ENCODE measurements at places on chromosomes 3 and 15.

GRCh38 chr3:69422751-69423150 lies 36.9 kb upstream of the FRMD4B start:
- DNase-seq, result no peak

- no peak for DNase-seq
Measured at GRCh38 chr3:16136055-16136454, 38.4 kb upstream of the GALNT15 start.

GRCh38 chr15:52524223-52525136 lies 4.2 kb downstream of the MYO5A start:
- DNase-seq, result no peak

- DNase-seq, result no peak
Measured at GRCh38 chr3:62732183-62732904, 142.9 kb downstream of the CADPS start.

- DNase-seq, result no peak
Measured at GRCh38 chr3:151871639-151872468, 1.6 kb upstream of the SUCNR1 start.

GRCh38 chr3:50502225-50502583 lies 1.2 kb downstream of the CACNA2D2 start:
- no peak for DNase-seq

DNA sequence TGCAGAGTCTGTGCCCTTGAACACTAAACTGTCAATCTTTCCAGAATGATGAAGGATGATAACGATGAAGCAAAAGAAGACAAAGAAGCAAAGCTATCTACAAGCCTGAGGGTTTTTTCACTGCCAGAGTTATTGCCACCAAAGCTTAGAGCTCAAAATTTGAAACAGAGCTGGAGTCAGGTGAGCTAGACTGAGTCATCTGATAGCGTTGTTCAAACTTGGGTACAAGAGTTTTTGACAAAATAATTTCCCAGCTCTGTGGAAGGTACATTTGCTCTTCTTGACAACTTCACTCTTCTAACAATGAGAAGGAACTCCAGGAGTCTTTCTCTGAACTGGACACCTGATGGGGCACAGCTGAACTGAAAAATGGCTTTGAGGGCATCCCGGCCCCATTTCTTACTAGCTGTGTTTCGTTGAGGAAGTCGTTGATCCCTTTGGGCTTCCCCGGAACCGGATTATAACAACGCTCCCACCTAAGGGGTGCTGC lies 715 bp downstream of the MCCC1 start:
- DNase-seq, result no peak

DNA sequence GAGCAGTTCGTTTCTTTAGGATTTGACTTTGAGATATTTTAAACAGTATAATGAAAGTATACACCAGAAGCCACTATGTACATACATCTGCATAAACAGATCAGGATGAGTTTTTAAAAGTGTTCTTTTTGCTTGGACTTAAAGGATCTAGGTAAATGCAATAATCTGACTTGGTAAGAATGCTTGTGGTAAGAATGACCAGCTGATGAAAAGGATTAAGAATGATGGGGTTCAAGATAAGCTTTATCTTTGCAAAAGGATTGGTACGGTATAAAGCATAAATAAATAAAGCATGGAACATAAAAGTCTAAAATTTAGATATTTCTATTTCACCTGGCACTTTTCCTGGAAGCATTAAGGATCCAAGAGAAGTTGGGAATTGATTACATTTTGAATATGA lies 9.8 kb upstream of the MME start:
- no peak for DNase-seq

DNA sequence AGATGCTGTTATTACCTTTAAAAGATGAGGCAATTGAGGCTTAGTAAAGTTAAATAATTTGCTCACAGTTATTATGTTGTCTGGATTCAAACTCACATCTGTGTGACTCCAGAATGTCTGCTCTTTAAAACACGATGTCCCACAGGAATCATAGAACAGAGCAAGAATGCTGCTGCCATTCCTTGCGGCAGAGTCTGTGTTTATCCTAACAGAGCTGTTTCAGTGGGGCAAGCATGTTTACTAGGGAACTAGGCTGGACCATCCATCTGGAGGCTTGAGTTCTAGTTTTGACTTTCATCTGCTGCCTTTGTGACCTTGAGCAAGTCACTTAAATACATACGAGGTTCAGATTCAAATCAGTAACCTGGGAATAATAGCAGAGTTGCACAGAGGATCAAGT lies 72.1 kb downstream of the BBX start:
- no peak for DNase-seq

GRCh38 chr3:15795651-15796308 lies 2.0 kb downstream of the ANKRD28 start:
- DNase-seq, result no peak

DNA sequence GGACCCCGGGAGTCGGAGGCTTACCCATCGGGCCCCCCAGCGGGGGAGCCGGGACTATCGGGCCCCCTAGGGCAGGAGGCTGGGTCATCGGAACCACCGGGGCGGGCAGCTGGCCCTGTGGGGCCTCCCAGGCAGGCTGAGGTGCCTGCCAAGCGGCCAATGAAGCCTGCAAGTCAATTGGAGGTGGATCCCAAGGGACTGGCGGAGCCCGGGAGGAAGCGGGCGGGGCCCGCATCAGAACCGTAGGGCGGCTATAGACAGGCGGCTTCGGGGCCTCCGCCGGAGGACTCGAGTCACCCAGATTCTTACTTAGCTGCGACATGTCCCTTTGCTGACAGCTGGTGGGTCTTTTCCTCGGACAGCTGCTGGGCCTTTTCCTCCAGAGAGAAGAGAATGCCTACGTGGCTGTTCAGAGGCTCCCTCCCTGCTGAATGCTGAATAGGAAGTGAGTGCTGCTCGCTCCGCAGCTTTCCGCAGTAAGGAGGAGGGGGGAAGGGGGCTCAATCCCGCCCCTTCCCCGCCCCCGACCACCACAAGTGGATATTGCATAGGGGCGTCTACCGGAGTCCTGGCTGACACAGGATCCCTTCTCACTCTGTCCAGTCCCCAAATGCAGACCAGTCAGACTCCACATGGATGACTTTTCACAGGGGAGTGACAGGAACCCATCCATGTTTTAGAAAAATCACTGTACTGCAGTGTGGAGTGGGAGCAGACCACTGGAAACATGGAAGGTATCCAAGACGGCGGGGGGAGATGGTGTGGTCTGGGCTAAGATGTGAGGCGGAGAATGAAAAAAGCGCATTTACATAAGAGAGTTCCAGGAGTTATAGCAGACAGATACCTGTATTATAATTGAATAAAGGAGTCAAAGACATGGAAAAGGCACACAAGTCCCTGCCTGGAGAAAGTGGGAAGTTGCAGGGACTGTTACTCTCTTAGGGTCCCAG lies at the start of gene MAGEL2:
Gene MAGEL2 (minus strand): TSS at position 447 of the 950 bp plus-strand sequence. CDS start 125 bp downstream, at position 322.
- no peak for DNase-seq

DNA sequence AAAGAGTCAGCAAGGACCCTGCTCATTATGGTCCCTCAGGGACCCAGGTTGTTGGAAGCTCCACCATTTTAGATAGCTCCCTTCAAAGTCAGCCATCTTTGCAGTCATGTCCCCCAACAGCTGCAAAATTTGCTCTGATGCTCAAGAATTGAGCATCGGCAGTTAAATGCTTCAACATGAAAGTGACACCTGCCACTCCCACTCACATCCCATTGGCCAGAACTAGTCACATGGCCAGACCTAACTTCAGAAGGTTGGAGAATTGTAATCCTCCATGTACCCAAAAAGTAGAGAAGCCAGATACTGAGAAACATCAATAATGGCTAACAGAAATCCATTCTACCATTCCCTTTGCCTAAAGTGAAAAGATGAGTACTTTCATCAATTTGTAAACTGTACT lies 171.5 kb upstream of the NR2E3 start:
- DNase-seq, result no peak

DNA sequence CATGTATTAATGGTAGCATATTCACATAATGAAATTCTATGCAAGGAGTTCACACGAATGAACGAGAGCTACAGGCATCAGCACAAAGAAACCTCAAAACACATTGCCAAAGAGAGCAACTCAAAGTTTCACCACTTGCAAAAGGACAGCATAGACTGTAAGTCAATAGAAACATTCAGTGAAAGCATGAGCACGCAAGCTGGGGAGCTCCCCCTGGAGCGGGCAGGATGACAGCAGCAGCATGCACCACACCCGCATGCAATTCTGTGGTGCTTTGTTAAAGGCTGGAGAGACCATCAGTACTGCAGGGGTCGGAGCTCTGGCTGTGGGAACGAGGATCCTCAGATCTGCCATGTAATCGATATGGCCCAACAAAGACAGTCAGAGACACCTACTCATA lies 18.7 kb downstream of the OCA2 start:
- no peak for DNase-seq

DNA sequence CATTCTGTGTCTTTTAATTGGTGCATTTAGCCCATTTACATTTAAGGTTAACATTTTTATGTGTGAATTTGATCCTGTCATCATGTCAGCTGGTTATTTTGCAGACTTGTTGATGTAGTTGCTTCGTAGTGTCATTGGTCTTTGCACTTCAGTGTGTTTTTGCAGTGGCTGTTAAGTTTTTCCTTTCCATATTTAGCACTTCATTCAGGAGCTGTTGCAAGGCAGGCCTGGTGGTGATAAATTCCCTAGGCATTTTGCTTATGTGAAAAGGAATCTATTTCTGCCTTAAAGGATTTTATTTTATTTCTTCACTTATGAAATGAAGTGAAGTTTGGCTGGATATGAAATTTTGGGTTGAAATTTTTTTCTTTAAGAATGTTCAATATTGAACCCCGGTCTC lies 70.2 kb upstream of the CD96 start:
- no peak for DNase-seq

- DNase-seq, result no peak
Measured at GRCh38 chr3:141009496-141009895, 41.7 kb upstream of the SPSB4 start.

DNA sequence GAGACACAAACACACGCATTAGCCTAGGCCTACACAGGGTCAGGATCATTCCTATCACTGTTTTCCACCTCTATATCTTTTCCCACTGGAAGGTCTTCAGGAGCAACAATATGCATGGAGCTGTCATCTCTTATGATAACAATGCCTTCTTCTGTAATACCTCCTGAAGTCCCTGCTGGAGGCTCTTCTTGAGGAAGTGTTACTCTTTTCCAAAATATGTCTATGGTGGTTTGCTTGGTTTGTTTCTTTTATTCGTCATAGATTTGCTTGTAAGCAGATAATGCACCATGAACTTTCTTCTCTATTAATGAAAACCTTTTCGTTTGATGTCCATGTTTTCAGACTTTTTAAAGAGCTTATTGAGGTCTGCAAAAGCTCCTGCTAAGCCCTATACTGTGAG lies 109.3 kb downstream of the GMPS start:
- no peak for DNase-seq

DNA sequence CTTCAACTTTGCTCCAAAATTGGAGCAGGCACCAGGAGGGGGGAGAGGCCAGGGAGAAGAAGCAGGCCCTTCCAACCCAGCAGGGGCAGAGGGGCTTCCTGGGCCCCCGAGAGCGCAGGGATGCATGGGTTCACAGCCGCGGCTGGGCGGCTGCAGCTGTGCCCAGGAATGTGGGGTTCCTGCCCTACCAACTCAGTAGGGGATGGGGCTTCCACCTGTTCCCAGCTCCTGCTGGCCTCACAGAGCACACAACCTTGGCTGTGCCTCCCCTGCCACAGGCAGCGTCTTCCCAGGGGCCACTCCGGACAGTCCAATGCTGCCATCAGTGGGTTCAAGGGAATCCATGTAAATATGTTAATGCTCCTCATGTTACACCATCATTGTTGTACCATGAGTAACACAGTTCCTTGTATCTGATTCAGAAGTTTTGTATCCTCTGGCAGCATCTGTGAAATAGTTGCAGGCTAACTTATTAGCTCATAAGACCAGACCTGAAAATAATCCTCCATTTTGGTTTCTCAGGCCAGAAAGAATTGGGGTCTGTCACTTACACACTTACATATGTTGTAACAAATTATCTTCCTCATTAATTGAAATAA lies 12.1 kb upstream of the SIAH2 start:
- DNase-seq, result no peak

DNA sequence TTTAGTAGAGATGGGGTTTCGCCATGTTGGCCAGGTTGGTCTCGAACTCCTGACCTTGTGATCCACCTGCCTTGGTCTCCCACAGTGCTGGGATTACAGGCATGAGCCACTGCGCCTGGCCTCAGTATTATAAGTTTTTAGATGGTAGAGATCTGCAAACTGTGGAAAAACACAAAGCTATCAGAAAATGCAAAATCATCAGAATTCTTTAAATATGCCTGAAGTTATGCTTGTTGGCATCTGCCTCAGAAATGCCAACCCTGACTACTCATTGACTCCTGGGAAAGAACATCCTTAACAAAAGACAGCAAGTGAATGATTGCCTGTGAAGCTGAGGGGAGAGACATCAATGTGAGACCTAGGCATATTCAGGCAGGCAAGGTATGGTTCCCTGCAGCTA lies 94.3 kb upstream of the MB21D2 start:
- DNase-seq, result no peak

- no peak for DNase-seq
Measured at GRCh38 chr15:79093352-79093935, 2.9 kb upstream of the RASGRF1 start.

DNA sequence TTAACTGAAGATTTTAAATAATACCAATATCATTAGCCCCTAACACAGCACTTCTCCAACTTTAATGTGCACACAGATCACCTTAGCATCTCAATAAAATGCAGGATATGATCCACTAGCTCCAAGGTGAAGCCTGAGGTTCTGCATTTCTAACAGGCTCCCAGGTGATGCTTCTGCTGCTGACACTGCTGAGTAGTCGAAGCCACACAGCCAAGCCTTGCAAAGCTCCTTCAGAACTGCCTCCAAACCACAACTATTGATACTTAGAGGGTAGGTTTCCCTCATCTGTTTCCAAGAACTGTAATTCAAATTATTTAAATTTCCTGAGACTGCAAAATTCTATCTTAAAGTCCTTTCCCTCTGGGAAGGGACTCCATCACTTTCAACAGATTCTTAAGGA lies 3.9 kb downstream of the RIOX2 start:
- DNase-seq, result no peak

GRCh38 chr3:9251055-9251786 lies 1.8 kb upstream of the SRGAP3 start:
- DNase-seq, result no peak

DNA sequence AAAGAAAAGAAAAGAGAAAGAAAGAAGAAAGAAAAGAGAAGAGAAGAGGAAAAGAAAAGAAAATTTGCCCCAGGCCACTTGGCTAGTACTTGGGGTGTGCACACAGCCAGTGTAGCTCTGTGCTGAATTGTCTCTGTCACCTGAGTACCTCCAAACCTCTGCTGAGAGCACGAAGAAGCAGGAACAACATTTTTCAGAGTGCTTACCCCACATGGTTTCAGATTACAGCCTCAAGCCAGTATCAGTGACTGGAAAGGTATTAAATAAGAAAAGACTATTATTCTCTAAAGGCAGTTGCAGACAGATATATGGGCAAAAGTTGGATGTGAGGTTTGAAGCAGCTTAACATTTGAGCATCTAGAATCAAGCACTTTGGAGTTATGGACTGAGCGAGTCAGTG lies 113.3 kb upstream of the PHLDB2 start:
- DNase-seq, result no peak

DNA sequence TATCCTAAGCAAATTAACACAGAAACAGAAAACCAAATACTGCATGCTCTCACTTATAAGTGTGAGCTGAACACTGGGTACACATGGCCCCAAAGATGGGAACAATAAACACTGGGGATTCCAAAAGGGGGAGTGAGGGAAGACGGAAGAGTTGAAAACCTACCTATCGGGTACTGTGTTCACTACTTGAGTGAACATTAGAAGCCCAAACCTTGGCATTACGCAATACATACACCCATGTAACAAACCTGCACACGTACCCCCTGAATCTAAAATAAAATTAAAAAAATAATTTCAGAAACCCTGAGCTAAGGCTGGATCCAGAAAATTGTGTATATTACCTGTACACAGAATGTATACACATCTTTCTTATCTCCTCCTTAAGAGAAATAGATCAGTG lies 42.8 kb upstream of the C3orf70 start:
- DNase-seq, result no peak

All from activated gamma-delta T cell treated with anti-CD3 and anti-CD28 coated beads, Interleukin-2, amount 50 U/mL, for 16 hours (primary cell).